ENCODE measurements at places on chromosomes 7 and 10.

- DNase-seq: no peak
Observed at GRCh38 chr7:123492485-123492884, 41.9 kb downstream of the IQUB start.

DNA sequence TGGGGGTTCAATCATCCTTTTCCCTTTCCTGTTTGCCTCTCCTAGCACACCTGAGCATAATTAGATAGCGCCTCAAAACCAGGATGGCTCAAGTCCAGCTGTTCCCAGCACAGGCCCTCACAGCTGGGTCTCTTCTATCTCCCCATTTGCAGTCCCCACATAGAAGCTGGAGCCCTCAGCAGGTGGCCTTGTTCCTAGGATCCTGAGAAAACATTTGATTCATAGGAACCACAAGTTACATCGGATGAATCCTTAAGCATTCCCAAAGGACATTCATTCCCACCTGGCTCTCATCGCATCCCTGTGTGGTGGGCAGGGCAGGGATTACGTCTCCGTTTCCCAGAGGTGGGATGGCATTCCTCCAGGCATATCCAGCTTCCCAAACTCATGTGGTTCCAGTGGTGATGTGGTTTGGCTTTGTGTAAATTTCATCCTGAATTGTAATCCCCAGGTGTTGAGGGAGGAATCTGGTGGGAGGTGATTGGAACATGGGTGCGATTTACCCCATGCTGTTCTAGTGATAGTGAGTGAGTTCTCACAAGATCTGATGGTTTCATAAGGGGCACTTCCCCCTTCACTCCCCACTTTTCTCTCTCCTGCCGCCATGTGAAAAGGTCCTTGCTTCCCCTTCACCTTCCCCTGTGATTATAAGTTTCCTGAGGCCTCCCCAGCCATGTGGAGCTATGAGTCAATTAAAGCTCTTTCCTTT, 49.8 kb upstream of the LEP start:
- no peak for DNase-seq

- DNase-seq: no peak
Observed at GRCh38 chr7:31885171-31885570, 185.0 kb downstream of the PDE1C start.

GRCh38 chr10:101364721-101365120, 10.8 kb downstream of the BTRC start:
- no peak for DNase-seq

GRCh38 chr7:24456526-24457218, 116.6 kb upstream of the PALS2 start:
- DNase-seq: no peak

DNA sequence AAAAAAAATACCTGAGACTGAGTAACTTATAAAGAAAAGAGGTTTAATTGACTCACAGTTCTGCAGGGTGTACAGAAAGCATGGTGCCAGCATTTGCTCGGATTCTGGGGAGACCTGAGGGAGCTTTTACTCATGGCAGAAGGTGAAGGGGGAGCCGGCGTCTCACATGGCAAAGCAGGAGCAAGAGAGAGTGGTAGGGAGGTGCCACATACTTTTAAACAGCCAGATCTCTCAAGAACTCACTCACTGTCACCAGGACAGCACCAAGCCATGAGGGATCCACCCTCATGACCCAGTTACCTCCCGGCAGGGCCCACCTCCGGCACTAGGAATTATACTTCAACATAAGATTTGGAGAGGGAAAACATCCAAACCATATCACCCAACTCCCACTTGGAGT, 25.8 kb downstream of the MSRB2 start:
- no peak for DNase-seq

DNA sequence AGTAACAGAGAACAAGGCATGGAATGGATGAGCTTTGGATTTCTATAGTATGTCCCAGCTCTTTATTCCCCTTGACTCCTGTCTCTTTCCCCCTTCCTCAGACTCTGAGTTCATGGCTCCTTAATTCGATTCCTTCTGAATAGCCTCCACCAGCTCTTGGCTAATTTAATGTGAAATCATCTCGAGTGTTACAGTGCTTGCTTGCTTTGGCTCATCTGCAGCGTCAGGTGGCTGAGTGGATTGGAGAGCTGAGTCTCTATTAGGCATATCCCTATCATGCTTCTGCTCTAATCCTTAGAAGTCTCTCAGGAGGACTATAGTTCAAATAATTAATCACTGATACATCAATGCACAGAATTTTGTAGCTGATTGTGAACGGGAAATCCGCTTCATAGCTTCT, 134.6 kb downstream of the LRRC4 start:
- no peak for DNase-seq

Measured in GM12864 (cell line).